Effector memory CD8-positive, alpha-beta T cell (primary cell): ENCODE measurements at places on chromosomes 6 and 20.

DNA sequence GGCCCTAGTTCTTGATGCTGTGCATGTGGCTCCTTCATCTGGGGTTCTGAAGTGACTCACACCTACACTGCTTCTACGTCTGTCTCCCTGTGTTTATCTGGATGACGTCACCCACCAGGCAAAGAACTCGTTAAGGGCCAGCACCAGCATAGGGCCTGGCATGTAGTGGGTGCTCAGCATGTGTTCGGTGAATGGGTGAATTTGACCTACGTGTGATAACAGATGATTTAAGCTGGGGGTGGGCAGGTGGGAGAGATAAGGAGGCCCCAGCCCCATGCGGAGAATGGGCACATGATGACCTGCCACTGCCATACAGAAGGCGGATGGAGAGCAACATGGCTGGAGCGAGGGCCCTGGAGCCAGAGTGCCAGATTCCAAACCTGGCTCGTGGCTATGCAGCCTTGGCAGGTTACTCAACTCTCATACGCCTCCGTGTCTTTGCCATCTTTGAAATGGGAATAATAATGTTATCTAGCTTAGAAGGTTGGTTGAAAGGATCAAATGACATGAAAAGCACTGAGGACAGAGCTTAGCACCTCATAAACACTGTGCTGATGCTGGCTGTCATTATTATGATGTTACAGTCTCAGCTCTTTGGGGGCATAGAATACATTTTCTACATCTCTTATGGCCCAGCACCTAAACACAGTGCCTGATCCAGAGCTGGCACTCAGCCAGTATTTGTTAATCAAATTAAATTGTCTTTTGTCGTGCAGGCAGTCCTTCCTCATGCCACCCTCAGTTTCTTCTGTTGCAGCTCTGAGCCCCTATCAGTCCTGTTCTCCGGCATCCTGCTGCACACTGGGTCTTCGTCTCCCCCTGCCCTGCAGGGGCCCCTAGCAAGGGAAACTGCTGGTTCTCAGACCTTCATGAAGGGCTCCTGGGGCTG lies 39.6 kb downstream of the VEGFA start:
- no peak for DNase-seq

DNA sequence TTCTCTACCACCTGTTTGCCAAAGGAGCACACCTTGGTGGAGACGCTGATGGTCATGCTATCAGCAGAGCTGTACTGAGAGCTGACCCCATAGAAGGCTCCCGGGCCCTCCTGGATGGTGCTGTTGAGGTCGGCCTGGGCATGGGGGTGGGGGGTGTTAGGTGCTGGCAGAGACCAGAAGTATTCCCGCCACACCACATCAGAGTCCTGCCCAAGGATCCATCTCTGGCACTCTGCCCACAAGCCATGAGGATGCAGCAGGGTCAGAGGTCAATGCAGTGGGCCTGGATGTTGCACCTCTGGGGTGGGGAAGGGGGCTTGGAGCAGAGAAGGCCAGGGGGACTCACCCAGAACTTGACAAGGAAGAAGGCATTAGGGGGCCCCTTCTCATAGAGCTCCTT lies 7.4 kb downstream of the RPL10A start:
- no peak for DNase-seq

- peak; percentile 89 for DNase-seq
Measured at GRCh38 chr6:41786451-41787218, 859 bp upstream of the TOMM6 start.

- no peak for DNase-seq
Measured at GRCh38 chr6:133108419-133108818, 132.7 kb upstream of the EYA4 start.

- DNase-seq, result no peak
Measured at GRCh38 chr6:3876101-3876500, 26.9 kb downstream of the FAM50B start.

GRCh38 chr6:114404339-114404955 lies 61.6 kb upstream of the HS3ST5 start:
- no peak for DNase-seq

DNA sequence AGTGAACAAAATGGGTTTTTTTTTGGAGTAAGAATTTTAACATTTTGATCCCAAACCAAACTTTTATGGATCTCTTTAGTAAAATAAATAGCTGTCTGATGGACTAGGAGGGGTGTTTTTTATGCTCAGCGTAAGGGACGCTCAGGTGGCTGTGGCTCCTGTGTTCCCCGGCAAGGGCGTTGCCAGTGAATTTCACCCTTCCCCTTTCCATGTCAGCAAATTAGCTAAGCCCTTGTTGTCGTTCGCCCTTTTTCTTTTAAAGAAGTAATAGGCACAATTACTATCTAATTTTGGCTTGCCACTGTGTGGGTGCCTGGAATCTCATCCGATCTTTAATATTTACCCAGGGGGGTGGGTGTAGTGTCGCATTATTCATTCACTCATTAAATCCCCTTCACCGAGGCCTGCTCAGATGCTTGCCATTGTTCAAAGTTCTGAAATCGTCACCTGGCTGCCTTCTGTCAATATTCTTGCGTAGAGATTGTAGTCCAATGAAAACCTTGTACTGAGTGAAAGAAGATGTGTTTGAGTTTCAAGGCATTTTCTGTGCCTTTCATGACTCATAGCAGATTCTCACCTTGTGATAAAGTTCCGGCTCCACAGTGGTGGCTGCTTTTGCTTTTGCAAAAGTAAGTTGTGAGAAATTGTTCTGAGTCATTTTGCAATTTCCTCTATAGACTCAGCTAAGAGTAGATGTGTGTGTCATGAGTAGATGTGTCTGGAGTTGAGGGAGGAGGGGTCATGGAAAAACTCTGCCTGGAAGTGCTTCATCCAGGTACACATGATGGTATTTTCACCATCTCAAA lies 40.0 kb upstream of the CLDN20 start:
- DNase-seq, result peak; percentile 16

GRCh38 chr20:47546184-47547033 lies 44.7 kb downstream of the NCOA3 start:
- no peak for DNase-seq

DNA sequence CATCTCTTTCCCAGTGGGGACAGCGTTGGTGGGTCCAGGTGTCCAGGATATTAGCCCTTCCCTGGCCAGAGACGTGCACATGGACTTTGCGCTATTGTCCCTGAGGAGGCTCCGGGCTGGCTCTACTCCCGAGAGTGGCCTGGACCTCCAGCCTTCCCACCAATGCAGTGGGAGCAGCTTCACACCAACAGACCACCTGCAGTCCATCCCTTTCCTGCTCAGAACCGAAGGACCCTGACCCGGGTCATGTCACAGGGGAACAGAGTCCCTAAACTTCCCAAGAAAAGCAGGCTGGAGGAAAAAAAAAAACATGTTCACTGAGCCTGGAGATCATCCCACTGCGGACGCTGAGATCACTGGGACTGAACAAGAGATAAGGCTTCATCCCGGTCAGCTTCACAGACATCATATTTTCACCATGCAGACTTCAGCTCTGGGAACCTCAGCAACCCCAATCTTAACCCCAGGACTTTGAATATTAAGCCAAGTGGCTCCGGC lies 18.3 kb downstream of the ZMYND8 start:
- no peak for DNase-seq

- no peak for DNase-seq
Measured at GRCh38 chr20:23050076-23050838, 785 bp upstream of the THBD start.

DNA sequence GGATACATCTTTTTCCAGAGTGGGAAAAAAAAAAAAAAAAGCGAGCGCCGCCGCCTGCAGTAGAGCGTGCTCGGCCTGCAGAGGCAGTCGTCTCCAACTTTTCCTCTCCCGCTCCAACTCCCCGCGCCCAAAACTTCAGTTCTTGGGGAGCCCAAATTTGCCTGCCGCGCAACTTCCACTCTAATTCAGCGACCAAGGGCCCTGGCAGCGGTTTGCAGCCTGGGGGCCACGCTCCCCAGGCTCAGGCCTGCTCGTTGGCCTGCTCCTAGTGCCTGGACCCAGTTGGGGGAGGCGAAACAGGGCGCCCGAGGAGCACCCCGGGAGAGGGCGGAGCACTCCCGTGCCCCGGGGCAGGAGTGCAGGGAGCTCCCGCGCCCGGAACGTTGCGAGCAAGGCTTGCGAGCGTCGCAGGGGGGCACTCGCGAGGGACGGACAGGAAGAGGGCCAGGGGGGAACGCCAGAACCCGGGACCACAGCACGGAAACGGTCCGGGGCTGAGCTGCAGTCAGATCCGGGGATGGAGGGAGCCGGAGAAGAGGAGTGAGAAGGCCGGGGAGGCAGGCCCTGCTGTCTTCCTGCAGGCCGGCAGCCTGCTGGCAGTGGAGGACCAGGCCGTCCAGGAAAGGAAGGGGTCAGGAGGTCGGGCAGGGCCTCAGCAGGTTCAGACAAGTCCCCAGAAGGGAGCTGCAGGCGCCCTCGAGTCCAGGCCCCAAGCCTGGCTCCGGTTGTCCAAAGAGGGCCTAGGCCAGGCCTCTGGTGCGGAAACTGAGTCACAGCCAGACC lies at the start of gene STX16:
TSS of gene STX16 (plus strand) at position 508 of the 783 bp plus-strand sequence. CDS start 724 bp downstream, outside the sequence.
- DNase-seq, result peak; percentile 74

DNA sequence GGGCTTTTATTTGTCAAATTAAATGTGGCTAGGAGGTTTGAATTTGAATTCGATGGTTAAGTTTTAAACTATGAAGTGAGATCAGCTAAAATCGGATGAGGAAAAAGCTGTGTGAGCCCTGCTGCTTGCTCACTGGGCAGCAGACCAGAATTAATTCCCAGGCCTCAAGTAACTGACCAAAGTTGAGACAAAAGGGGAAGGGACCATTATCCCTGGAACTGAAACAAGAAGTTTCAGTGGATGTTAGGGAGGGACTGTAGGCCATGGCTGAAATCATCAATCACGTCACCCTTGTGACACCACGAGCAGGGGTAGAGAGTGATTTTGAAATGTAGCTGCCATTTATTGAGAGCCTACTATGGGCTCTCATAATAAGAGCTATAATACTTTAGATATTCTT lies 7.0 kb upstream of the PRSS35 start:
- DNase-seq, result no peak

GRCh38 chr6:96925290-96925687 lies 761 bp downstream of the KLHL32 start:
- no peak for DNase-seq

DNA sequence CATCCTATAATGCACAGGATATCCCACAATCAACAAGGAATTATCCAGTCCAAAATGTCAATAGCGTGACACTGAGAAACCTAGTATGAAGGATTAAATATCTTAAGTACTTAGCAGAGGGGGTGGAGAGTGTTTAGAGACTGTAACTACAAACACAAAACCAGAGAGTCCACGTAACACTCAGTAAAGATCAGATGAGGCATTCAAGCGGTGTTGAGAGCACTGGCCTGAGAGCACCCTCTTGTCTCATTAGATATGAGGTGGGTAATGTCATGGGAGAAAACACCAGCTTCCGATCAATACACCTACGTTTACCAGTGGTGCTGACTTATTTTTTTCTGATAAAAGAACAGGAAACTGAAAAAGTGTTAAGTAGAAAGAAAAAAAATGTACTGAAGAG lies 2.3 kb downstream of the FAM184A start:
- no peak for DNase-seq

- DNase-seq, result no peak
Measured at GRCh38 chr20:54450207-54450606, 25.2 kb upstream of the DOK5 start.

DNA sequence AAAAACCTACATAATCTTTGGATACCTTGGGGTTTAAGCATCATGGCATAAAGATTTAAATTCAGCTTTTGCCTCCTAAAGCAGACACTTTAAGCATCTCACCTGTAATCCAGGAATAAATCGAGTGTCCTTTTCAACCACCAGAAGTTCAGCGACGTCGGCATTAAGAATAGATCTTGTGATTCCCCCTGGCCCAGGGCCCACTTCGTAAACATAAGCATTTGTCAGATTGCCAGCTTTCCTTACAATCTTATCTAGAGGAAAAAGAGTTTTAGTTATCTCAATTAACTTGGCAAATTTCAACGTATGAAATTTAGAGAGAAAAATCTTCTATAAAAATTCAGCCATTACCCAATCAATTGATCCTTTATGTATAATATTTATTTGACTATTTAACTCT lies 3.2 kb downstream of the TFB1M start:
- no peak for DNase-seq

- DNase-seq, result no peak
Measured at GRCh38 chr20:8849990-8850389, 218.9 kb upstream of the PLCB4 start.

DNA sequence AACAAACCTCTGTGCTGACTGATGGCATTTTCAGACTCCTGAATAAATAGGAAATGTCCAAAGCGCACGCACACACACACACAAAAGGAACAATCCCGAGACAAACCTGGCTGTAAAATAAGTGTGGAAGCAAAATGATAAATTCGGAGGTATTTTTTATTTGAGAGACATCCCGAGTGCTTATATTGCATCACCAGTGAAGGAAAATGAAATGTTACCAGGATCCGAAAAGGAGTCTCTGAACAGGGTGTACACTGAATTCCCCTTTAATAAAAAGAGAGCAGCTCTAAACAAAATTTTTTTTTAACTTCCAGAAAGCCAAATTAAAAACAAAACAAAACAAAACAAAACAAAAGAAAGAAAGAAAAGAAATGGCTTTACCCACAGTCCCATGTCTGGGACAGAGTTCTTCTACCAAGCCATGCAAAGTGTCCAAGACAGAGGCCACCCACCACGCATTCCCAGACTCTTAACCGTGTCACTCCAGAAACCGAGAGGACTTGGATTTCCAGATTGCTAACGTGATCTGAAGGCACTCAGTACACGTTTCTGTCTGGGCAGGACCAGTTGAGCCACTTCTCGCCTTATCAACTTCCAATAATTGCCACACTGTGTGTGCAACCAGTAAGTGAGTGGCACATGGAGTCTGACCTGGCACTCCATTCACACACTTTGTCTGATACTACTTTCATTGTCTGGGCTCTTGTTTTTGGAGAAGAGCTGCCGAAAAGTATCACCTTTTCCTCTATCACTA lies 817 bp downstream of the ME1 start:
- DNase-seq, result no peak

DNA sequence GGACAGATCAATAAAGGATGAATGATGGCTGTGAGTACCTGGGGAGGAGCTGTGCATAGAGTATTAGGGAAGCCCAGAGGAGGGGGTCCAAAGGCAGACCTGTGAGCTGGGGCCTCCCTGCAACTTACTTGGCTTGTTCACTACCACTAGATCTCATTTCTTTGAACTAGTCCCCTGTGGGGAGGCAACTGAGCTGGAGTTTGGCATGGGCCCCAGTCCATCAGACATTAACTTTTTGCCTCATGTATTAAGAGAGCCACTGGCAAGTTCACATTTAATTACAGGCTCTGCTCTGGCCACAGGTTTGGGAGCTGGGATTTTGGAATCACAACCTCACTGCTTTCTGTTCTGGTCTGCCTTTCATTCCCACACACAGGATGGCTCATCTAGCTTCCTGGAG lies 254.1 kb downstream of the PRL start:
- no peak for DNase-seq
